Activated CD4-positive, alpha-beta T cell treated with anti-CD3 and anti-CD28 coated beads for 36 hours (primary cell): ENCODE measurements at places on chromosomes 4 and X. TPM values are rescaled to one million over a fixed set of nuclear protein-coding genes. Genes with fewer than 3 reads are reported as not detected.

The FRMPD4 gene
- not detected for total RNA-seq

DNA sequence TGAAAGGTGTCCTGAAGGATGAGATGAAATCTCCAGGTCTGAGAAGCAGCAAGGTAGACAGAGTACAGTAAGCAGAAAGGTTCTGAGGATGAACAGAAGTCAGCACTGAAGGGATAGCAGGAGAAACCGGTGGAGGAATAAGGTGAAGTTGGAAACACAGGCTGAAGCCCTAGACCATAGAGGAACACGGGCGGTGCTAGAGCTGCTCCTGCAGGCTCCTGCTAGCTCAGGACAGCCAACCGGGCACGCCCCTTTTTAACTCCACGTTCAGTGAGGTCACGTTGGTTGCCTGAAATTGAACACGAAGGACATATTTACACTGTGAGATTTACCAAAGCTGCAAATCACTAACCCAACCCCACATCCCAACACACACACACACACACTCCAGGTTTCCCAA lies 1886.4 kb upstream of the AGA start:
- no peak overlapping the region for H3K4me3 ChIP-seq
- no peak overlapping the region for H3K27ac ChIP-seq
- no peaks in the 10 kb centered on the region for H3K36me3 ChIP-seq
- no peaks in the 10 kb centered on the region for H3K27me3 ChIP-seq

GRCh38 chr4:160319221-160319867 lies 1216.5 kb downstream of the RAPGEF2 start:
- H3K4me1 ChIP-seq = no peaks in the 10 kb centered on the region
- H3K27ac ChIP-seq = no peak overlapping the region
- no peaks in the 10 kb centered on the region for H3K27me3 ChIP-seq

GRCh38 chr4:68498413-68499007 lies 51.2 kb downstream of the TMPRSS11E start:
- peaks cover 3% of the 10 kb centered on the region for H3K4me1 ChIP-seq
- H3K4me3 ChIP-seq = no peak overlapping the region
- no peaks in the 10 kb centered on the region for H3K36me3 ChIP-seq

DNA sequence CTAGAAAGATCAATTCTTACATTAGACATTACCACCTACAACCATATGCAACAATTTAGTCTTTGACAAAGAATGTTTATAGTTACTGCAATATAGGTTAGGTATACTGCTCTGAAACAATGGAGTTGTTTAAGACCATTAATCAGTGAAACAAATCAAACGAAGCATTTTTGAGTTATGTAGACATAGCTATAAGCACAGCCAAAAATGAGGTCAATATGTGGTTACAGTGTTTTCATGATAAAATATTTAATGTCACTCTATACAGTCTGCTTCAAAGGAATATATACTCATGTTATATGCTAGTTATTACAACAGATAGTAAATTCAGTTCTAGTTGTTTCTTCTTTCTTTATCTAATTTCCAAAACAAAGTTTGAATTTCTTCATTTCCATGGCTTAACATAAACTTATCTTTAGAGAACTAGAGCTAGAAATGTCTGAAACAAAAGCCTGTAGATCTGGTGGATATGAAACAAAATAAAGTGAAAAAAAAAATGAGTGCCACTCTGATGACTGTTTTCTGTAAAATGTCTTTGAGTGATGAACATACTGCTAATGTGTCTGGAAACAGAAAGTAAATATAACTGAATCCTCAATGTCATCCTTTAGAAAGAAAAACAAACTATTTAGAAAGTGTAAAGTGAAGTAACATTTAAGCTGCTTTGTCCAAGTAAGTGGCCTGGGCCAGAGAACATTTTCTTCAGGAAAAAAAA lies 809.0 kb downstream of the FAT4 start:
- H3K27me3 ChIP-seq = no peaks in the 10 kb centered on the region
- no peaks in the 10 kb centered on the region for H3K4me1 ChIP-seq
- H3K4me3 ChIP-seq = no peak overlapping the region
- no peaks in the 10 kb centered on the region for H3K36me3 ChIP-seq
- DNase-seq = no peak
- H3K27ac ChIP-seq = no peak overlapping the region

DNA sequence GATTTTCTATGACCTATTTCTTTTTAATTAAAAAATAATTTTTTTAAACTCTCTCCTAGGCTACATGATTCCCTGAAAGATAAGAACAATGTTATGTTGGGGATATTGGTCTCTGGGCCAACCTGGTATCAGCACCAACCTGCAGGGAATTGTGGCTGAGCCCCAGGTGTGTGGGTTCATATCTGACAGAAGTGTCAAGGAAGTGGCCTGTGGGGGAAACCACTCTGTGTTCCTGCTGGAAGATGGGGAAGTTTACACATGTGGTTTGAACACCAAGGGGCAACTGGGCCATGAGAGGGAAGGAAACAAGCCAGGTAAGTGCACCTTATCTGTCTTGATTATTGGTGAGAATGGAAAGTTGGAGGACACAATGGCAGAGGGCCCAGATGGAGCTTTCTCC lies 13.5 kb downstream of the HERC3 start:
- H3K4me3 ChIP-seq = no peak overlapping the region
- peaks cover 58% of the 10 kb centered on the region for H3K4me1 ChIP-seq
- no peaks in the 10 kb centered on the region for H3K27me3 ChIP-seq
- H3K27ac ChIP-seq = peak overlapping the region; percentile 65
- DNase-seq = no peak

GRCh38 chr4:186832906-186833305 lies 109.2 kb upstream of the FAT1 start:
- no peaks in the 10 kb centered on the region for H3K4me1 ChIP-seq
- DNase-seq = no peak
- no peak overlapping the region for H3K27ac ChIP-seq

GRCh38 chrX:77875372-77875771 lies 19.9 kb downstream of the MAGT1 start:
- no peaks in the 10 kb centered on the region for H3K27me3 ChIP-seq
- peaks cover 17% of the 10 kb centered on the region for H3K36me3 ChIP-seq
- H3K4me3 ChIP-seq = no peak overlapping the region
- DNase-seq = no peak
- peaks cover 4% of the 10 kb centered on the region for H3K4me1 ChIP-seq

The CTAG1A gene
- not detected for total RNA-seq

DNA sequence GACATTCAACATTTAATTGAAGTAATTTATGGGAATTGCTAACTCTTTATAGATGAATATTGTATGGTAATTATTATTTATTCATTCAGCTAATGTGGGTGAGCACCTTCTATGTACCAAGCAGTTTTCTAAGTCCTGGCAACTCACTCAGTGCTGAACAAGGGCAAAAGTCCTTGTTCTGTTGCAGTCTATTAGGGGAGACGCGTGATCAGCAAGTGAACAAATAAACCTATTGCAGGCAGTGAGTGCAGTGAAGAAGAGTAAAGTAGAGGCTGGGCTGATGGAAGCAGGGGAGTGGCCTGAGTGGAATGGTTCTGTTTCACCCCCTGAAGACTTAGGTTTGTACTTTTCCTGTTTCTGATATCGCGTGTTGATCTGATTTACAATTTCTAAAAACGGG lies 214.3 kb downstream of the RAPGEF2 start:
- no peak overlapping the region for H3K27ac ChIP-seq
- H3K4me3 ChIP-seq = no peak overlapping the region
- DNase-seq = no peak
- no peaks in the 10 kb centered on the region for H3K27me3 ChIP-seq
- H3K4me1 ChIP-seq = no peaks in the 10 kb centered on the region

DNA sequence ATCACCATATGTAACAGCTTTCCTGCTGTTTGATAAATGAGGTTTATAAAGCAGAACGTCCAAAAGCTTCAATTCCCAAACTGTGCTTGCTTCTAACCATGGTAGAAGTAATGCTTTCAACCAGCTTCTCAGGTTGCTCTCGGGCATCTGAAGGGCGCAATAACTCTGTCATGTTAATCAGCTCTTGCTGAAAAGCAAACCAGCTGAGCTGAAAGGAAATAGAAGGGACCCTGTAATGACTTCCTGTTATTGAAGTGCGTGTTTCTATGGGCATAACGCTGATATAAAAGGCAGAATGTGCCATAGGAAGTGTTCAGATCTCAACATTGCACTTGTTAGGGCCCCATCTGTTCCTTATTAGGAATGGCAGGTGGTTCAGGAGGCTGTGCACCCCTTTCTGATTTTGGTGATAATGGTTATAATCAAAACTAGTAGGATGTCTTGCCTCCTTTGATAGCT lies 21.2 kb downstream of the HERC3 start:
- peaks cover 78% of the 10 kb centered on the region for H3K4me1 ChIP-seq
- H3K27me3 ChIP-seq = no peaks in the 10 kb centered on the region
- H3K27ac ChIP-seq = peak overlapping the region; percentile 90
- peak overlapping the region; percentile 59 for H3K4me3 ChIP-seq

- H3K36me3 ChIP-seq = no peaks in the 10 kb centered on the region
- peaks cover 2% of the 10 kb centered on the region for H3K4me1 ChIP-seq
- no peak overlapping the region for H3K4me3 ChIP-seq
- no peak overlapping the region for H3K27ac ChIP-seq
- peaks cover 4% of the 10 kb centered on the region for H3K27me3 ChIP-seq
Measured at GRCh38 chrX:1928805-1929204, 313.9 kb downstream of the ASMT start.

DNA sequence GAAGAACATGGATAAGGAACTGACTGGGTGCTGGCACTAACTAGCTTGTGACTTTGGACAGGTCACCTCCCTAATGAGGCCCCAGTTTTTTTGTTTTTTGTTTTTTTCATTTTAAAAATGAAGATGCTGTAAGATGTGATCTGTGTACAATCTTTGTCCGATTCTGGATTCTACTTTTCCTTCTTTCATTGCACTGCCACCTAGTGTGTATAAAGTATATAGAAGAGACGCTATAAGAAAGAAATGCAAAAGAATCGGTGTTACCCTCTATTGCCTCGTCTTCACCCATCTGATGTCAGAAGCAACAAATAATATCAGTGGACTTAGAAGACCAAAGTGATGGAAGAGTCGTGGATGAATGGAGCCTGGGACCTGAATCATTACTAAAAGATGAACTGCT lies 58.6 kb upstream of the P2RY10 start:
- no peak overlapping the region for H3K4me3 ChIP-seq
- no peak for DNase-seq
- peaks cover 7% of the 10 kb centered on the region for H3K4me1 ChIP-seq
- H3K27me3 ChIP-seq = no peaks in the 10 kb centered on the region
- no peaks in the 10 kb centered on the region for H3K36me3 ChIP-seq
- peak overlapping the region; percentile 47 for H3K27ac ChIP-seq

The DTHD1 gene
- total RNA-seq = 0.73 TPM

DNA sequence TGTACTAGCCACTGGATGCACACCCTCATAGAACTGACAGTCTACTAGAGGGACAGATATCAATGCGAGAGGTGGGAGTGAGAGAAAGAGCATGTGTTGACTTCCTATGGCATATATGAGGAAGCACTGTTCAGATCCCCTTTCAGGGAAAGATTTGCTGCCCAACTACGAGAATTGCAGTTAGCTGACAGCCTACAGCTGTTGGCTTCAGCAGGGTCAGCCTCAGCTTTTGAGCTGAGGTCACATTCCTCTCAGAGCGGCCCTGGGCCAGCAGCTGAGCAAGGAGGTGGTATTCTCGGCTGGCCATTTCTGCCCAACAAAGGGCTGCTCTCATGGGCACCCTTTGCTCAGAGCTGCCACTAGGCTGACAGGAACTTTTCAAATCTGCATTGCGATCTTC lies 580.2 kb downstream of the MID1IP1 start:
- H3K27ac ChIP-seq = no peak overlapping the region
- H3K27me3 ChIP-seq = no peaks in the 10 kb centered on the region
- peaks cover 11% of the 10 kb centered on the region for H3K4me1 ChIP-seq

The KIF4A gene
- total RNA-seq = 21.2 TPM
